ENCODE measurements at places on chromosomes 2 and 18. TPM values are rescaled to one million over a fixed set of nuclear protein-coding genes. Genes with fewer than 3 reads are reported as not detected.

DNA sequence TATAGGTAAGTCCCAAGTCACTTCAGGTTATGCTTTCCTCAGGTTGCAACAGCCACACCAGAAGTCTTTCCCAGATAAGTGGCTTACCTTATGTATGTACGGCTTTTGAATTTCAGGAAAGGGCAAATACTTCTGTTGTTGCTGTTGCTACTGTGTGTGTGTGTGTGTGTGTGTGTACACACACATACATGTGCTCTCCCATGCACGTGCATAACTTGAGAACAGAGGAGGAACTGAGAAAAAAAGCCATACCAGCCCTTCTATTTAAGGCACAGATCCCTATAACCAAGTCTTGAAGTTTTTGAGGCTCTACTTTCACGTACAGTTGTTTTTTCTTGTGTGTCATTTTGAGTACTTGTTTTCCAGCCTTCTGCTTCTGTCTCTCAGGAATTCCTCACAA, 62.4 kb downstream of the WDPCP start:
- DNase-seq, result no peak

The IGFBP5 gene
- not detected for total RNA-seq

- no peak for DNase-seq
These were observed 33.2 kb upstream of the SLC40A1 start for GRCh38 chr2:189613650-189614420.

DNA sequence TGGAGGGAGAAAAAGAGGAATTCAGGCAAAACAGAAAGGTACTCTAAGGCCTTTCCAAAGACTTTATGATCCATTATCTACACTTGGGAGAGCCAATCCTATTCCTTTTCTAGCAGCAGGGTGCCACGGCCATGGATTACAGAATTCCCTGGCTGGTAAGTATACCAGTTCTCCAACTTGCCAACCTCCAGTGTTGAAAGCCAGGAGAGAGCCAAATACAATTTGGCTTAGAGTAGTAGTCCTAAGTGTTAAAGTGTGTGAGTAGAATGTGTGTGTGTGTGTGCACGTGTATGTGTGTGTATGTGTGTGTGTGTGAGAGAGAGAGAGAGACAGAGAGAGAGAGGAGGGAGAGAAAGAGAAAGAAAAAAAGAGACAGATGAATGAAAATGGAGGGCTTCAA, 43.3 kb downstream of the WDPCP start:
- no peak for DNase-seq

DNA sequence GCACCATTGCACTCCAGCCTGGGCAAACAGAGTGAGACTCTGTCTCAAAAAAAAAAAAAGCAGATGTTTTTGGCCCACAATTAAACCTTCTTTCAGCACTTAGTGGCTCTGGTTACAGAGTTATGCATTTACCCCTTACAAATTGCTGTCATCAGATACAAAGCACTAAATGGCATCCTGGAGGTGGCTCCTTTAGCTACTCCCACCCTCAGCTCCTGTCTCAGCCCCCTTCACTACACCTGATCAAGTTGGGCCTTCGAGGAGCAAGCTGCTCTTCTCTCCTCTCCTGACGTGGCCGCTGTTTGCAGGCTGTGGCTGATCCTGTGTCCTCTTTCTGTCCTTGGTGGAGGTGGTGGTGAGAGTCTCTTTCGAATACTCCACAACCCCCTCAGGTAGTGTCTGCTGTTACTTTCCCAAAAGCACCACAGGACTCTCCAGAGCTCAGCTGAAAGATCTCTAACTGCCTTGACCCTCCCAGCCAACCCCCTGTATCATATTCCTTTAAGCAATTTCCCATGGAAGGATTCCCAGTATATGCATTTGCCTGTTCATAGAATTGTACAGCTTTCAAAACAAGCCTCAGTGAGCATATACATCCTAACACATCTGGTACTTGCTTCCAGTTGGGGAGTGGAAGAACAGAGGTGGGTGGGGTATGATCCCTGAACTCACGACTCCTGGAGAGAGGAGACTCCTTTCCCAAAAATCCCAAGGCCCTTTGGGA, 285.9 kb downstream of the CLIP4 start:
- DNase-seq, result no peak

The ERFE gene
- total RNA-seq, result 5.1 TPM

The DSC2 gene
- total RNA-seq, result not detected

DNA sequence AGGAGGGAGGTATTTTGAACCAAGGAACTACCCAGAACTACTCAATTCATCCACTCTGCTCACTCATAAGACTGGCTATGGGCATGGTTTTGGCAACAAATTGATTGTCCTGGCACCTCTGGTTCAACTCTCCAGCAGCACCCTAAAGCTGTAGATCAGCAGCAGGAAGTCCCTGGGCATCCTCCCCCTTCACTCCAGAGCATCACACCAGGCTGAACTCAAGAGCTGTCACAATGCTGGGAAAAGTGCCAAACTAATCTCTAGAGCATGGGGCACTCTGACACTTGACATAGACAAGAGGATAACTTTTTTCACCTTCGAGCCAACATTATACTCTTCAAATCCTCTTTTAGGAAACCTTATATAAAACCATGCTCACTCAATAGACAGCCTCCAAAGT, 154.1 kb upstream of the RBBP8 start:
- DNase-seq, result no peak

GRCh38 chr2:111662771-111663470, 221.1 kb downstream of the ANAPC1 start:
- no peak for DNase-seq

GRCh38 chr2:220068846-220069245, 441.4 kb downstream of the SLC4A3 start:
- DNase-seq, result no peak

DNA sequence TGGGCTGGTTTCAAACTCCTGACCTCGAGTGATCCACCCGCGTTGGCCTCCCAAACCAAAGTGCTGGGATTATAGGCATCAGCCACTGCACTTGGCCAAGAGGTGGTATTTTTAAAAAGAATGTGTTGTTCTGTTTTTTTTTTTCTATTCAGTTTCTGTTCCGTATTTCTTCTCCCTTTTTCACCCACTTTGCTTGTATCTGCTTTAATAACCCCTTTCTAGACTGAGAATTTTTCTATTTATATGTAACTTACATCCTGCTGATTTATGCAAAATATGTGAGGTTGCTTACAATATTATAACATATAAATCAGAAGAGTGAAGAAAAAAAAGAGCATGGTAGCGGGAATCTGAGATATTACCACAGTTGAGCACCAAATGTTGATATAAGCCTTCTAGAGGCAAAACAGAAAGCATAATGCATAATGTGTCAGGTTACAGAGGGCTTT, 17.2 kb upstream of the LYPD6B start:
- DNase-seq, result no peak

- no peak for DNase-seq
These were observed 48.6 kb downstream of the DDX1 start for GRCh38 chr2:15640261-15640711.

DNA sequence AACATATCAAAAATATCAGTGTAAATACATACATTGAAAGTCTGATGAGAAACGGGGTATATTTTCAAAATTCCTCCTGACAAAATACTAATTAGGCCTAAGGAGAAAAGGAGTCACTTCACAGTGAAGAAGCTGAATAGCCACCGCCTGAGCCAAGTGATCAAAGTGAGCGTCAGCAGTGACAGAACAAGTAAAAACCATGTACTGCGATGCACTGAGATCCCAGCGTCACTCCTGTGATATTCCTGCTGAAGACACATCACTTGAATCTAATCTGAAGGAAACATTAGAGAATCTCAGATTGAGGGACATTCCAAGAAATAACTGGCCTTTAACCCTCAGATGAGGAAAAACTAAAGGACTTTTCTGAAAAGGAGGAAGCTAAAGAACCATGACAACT, 285.3 kb downstream of the EN1 start:
- no peak for DNase-seq

The LCT gene
- not detected for total RNA-seq

DNA sequence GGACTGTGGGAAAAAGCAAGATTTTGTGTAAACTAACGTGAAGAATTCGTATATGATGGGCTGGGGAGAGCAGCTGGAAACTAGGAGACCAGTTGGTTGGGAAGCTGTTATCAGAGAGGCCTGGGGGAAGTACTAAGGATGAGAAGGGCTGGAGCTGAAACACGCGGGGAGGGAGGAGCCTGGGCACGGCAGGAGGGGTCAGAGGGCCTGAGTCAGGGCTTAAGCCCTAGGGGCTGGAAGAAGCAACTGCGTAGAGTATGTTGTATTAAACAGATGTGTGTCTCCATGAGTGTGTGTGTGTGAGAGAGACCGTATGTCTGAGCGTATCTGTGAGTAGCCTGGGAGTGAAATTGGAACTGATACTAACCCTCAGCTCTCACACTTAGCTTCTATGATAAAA, 8.4 kb downstream of the POMC start:
- no peak for DNase-seq

The TEKT4 gene
- not detected for total RNA-seq

GRCh38 chr2:118014492-118014824, 588 bp upstream of the CCDC93 start:
- DNase-seq, result no peak

DNA sequence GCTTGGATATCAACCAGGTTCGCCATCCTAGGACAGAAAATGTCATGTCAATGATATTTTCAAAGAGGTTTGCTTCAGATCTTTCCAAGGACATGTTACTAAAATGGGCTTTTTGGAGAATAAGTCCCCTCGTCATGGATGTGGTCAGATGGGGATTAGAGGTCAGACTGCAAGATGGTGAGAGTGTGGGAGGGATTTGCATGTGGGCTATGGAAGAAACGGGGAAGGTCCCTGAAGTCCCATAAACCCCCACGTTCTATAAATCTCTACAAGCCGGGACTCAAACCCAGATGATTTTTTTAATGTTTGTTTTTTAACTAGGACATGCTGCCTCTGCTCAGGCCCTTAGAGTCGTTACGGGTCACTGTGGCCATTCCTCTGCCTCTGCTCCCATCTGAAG, 37.7 kb upstream of the IGFBP5 start:
- DNase-seq, result no peak

DNA sequence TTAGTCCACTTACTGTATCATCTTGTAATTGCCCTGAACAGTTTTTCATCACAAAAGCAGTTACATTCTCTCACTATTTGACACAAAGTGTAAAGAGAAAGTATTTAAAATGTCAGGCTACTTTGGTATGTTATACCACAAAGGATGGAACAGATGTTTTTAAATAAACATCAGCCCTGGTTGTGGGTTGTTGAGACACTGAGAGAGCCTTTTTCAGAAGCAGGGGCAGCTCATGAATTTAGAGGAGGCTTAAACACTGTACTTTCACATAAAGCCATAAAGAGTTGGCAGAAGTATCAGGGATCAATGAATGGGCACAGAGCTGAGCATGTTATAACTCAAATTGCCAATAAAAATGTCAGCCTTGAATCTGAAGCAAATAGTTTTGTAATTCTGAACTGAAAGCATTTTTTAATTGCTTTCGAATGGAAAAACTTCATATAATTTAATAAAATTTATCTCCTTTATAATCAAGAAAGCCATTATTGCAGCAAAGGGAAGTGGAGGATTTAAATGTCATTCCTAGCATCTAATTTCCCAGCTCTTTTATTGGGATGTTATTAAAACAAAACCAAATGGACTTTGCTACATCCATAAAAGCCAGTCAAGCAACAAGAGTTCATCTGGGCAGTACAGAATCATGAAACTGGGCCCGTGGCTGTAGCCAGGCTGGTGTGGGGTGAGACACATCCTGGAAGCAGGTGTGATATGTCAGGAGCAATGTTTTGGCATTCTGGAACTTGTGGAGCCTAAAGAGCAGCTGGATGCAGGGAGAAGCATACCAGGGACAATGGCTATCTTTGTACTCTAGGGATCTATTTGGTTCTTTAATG, 95.1 kb upstream of the NT5C1B start:
- DNase-seq, result no peak

The EVA1A gene
- total RNA-seq, result 97.2 TPM

DNA sequence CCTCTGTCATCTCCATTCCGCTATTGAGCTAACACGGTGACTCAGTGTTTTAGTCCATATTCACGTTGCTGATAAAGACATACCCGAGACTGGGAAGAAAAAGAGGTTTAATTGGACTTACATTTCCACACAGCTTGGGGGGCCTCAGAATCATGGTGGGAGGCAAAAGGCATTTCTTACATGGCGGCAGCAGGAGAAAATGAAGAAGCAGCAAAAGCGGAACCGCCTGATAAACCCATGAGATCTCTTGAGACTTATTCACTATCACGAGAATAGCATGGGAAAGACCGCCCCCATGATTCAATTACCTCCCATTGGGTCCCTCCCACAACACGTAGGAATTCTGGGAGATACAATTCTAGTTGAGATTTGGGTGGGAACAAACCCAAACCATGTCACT, 22.6 kb upstream of the CXXC1 start:
- no peak for DNase-seq

DNA sequence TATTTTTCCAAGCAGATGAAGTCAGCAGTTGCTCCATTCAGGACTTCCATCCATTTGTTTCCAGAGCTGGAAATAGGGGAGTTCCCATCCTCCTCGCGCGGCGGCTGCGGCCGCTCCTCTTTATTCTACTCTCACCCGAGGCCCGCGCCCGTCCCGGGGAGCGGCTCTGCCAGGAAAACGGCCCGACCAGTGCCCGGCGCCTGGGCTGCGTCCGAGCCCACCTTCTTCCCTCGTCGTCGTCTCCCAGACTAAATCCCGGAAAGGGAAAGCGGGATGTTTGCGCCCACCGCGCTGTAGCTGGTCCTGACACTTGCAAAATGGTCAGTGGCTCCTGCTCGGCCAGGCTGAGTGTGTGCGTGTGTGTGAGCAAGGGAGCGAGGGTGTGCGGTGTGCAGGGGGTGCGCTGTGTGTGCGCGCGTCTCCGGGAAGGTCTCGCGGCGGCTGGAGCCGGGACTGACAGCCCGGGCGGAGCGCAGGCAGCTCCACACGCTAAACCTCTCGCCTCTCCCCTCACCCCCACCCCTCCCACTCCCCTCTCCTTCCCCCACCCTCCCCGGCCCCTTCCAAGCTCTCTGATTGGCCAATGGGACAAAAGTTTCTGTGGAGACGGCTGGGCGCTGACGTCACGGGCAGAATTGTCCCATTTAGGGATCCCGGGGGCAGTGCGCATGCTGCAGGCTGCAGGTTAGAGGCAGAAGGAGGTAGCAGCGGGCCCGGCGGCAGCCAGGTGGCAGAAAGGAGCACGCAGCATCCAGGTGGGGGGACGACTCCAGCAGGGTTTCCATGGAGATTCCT, at the start of gene NOL4:
Gene NOL4 (minus strand): TSS at position 491 of the 795 bp plus-strand sequence. CDS start 1,660 bp downstream, outside the sequence.
- DNase-seq, result peak; percentile 97

The WDR33 gene
- 47.6 TPM for total RNA-seq

DNA sequence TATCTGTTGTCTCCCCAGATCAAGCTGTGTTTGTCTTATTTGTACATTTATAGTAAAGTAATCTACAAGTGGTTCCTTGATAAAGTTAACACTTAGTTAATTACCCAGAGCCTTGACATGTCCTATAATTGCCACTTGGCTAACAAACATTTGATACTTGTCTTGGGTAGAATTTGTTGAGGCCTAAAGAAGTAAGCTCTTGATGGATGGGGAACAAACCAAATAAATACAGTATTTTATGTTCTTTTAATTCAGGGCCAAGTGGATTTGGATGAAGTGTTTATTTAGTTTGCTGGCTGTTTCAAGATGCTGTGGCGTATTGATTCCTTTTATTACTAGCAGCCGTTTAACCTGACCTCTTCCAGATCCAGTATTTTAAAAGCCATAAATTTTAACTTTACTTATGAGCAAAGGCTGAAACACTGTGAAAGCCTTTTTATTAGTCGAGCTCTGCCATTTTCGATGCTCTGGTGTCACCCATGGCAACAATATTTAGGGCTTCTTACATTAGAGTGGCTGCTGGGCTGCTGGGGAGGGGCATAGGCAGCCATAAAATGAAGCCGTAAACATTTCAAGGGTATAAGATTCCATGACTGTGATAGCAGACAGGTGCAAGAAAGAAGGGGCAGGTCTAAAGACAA, 401.6 kb upstream of the NRP2 start:
- no peak for DNase-seq

The CARF gene
- 4.4 TPM for total RNA-seq

- no peak for DNase-seq
These were observed 512.1 kb upstream of the LRATD1 start for GRCh38 chr2:14120376-14120775.
